Breast epithelium (tissue), 4 donors: ENCODE measurements at places on chromosomes 4 and X. TPM values are rescaled to one million over a fixed set of nuclear protein-coding genes. Genes with fewer than 3 reads are reported as not detected.

DNA sequence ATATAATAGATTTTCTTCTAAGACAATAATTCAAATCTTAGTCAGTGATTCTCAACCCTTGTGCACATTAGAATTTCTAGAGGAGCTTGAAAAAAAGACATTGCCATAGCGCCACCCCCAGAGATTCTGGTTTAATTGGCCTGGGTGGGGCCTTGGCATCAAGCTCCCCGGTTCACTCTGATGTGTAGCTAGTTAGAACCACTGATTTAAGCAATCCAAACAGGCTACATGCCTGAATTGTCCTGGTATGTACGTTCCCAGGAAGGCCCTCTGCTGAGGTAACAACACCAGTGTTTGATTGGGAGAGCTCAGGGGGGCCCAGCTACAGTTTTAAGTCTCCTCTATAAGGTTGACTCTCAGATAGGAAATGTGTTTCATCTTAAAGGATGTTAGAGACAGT is 1.3 kb upstream of the ATP10D start:
- no peak for DNase-seq

- DNase-seq, result no peak
Measured at GRCh38 chrX:40171513-40172400, 74.0 kb upstream of the BCOR start.

- no peak for DNase-seq
Measured at GRCh38 chrX:45009371-45010000, 136.5 kb downstream of the KDM6A start.

DNA sequence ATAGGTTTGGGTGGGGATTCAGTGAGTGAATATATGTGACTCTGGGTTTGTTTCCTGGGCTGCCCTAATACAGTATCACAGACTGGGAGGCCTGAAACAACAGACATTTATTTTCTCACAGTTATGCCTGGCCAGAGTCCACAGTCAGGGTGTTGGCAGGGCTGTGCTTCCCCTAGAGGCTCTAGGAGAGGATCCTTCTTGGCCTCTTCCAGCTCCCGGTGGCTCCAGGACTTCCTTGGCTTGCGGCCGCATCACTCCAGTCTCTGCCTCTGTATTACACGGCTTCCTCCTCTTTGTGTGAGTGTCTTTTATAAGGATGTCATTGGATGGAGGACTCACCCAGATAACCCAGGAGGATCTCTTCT is 5.2 kb upstream of the JAKMIP1 start:
- peak; percentile 7 for DNase-seq

DNA sequence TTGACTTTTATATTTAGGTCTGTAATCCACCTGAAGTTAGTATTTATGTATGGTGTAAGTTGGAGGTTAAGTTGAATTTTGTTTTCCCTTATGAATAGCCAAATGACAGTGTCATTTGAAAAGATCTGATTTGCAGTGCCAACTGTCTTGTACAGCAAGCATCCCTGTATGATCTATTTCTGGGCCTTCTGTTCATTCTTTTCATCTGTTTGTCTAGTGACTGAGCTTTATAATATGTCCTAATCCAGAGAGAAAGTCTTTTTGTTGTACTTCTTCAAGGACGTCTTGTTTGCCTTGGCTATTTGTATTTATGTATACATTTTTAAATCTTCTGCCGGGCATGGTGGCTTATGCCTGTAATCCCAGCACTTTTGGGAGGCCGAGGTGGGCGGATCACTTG is 39.6 kb downstream of the CDKL5 start:
- no peak for DNase-seq

GRCh38 chrX:54921427-54922021 is 900 bp downstream of the TRO start:
- no peak for DNase-seq

GRCh38 chr4:110085131-110085530 is 113.3 kb downstream of the ELOVL6 start:
- DNase-seq, result no peak

DNA sequence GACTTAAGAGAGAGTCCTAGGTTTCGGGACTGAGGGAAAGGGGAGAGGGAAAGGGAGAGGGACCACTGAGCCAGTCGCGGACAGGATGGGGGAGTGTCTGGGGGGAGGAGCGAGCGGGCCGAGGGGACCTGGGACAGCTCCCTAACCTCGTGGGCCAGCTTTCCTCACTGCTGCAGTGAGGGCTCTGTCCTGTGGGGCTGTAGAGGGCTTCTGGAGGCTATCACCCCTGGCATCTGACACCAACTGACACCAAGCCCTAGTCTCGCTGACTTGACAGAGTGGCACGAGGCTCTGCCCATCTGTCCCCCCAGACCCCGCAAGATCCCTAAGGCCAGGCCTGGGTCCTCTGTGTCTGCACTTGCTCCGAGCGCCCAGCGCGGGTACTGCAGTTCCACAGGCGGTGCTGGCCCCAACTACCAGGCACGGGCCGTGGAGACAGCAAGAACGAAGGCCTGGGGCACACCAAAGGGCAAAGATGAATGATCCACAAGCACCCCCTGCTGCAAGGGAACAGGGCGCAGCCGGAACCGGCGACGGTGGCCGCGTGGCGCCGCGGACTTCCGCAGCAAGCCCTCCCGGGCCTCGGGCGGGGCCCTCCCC is 465 bp downstream of the HAUS7 start:
- no peak for DNase-seq

GRCh38 chr4:184294606-184295133 is 77.0 kb upstream of the ENPP6 start:
- DNase-seq, result no peak

DNA sequence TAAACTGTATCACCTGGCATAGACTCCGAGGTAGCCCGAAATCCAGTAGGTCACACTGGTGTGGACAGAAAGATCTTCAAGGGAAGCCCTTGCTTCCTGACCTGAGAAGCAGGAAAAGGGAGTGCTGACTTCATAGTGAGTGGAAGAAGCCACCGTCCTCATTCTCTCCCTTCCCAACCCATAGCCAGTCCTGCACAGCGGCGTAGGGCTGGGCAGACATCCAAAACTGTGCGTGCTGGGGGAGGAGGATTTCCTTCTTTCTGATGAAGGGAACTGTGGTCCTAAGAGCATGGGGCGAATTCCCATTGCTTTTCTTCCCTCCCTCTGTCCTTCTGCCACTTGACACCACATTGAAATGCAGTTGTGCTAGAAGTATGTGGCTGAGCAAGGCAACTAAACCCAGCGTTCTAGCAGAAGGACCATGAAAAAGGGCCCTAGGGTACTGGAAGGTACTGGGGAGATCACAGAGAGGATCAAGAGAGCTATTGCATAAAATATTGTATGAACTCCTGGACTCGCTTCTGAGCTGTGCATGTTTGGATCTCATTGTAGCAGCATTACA is 66.9 kb downstream of the STOX2 start:
- DNase-seq, result no peak

- DNase-seq, result no peak
Measured at GRCh38 chr4:88196013-88196365, 37.5 kb upstream of the ABCG2 start.

DNA sequence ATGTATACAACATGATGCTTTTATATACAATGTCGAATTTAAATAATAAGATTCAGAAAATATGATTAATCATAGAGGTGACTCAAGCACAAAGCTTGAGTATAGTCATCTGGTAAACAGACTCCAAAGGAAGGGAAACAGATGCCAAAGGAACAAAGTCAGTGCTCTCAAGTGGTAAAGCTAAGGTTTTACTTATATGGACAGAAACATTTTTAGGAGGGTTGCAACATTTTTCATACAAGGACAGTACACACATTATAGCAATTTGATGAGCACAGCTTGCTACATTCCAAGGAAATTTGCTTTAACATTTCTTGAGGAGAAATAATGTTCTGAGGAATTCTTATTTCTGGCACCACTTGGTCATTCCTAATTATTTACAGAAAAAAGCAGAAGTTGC is 333.4 kb upstream of the AADAT start:
- DNase-seq, result no peak

GRCh38 chr4:15318621-15319348 is 109.0 kb upstream of the C1QTNF7 start:
- DNase-seq, result no peak

PPP1R2C gene
- total RNA-seq, result not detected

CCNQ gene
- 42.6 TPM for total RNA-seq

LEF1 gene
- total RNA-seq, result 7.2 TPM

HTRA3 gene
- 8.5 TPM for total RNA-seq
